ENCODE measurements at places on chromosomes 2 and 18. TPM values are rescaled to one million over a fixed set of nuclear protein-coding genes. Genes with fewer than 3 reads are reported as not detected.

CD302 gene
- total RNA-seq: 2.0 TPM

PKDCC gene
- total RNA-seq: not detected

TRIM43 gene
- not detected for total RNA-seq

MTX2 gene
- total RNA-seq: 3.8 TPM

GRCh38 chr18:59311631-59312030, 6.8 kb downstream of the CPLX4 start:
- no peak for DNase-seq

DNA sequence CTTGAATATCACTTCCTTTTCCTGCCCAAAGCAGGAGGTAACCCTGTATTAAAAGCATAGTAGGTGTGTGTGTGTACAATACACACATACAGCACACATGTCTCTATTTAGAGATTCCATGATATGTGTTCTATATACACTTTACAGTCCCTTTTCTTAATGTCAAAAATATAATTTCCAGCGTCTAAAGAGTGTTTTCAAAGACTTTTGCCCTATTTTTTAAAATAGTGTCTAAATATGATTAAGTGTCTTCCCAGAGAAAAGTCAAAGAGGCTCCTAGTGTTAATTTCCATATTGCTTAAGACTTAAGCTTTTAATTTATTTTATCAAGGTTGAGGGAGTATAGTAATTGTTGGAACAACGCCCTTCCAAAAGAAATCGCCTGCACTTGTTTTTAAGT, 420.3 kb upstream of the POU3F3 start:
- no peak for DNase-seq

- no peak for DNase-seq
Measured at GRCh38 chr18:35110059-35110458, 68.8 kb downstream of the MAPRE2 start.

- no peak for DNase-seq
Measured at GRCh38 chr2:170362313-170362870, 184.4 kb downstream of the MYO3B start.

GRCh38 chr18:47883771-47884413, 46.6 kb downstream of the SMAD2 start:
- no peak for DNase-seq

DNA sequence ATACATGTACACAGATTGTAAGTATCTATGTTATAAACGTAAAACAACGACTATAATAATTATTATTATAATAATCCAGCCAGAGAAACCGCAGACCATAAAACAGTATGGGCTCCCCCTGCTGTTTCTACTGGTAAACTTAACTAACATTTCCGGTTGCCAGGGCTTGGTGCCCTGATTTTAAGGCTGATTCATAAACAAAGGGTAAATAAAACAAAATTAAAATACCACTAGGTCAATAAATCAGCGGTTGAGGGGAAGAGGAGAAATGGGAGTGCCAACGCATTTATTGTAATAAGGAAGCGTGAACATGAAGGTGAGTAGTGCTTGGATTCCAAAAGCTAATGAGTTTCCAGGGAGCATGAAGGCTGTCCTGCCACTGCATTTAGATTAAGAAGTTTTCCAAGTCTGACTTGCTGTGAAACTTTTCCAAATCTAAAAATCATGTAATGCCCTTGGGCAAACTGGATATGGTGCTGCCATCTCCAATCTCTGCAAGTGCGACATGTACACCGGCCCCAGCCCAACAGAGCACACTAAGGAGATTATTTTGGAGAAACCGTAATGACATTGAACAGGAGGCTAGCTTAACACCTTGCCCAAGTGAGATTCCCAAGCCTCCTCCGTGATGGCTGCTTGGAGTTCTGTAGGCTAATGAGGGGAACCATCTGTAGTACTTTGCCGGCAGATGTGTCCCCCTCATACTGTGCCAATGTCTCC, 50.7 kb upstream of the HNRNPA3 start:
- peak; percentile 65 for DNase-seq

- peak; percentile 66 for DNase-seq
Measured at GRCh38 chr18:79393635-79394533, 1.8 kb upstream of the NFATC1 start.

GRCh38 chr2:32436150-32436549, 79.3 kb downstream of the BIRC6 start:
- DNase-seq: no peak

- DNase-seq: no peak
Measured at GRCh38 chr2:195001924-195002323, 655.1 kb upstream of the SLC39A10 start.

GRCh38 chr2:227939271-227940027, 68.0 kb downstream of the DAW1 start:
- no peak for DNase-seq

DNA sequence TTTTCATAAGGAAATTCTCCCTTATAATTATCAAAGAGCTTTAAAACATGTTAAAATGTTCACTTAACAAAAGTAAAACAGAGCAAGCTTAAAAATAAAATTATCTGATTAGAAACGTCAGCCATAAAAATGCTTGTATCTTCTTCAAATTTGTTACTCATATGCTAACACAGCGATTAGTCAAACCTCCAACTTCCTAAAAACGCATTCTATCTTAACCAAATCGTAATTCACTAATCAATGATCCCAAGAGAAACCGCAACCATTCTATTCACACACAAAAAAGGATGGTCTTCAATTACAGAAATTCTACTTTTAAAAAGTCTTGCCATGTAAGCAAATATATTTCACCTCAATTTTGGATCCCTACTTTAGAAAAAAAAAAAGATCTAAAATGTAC, 1.9 kb downstream of the STK17B start:
- no peak for DNase-seq

DNA sequence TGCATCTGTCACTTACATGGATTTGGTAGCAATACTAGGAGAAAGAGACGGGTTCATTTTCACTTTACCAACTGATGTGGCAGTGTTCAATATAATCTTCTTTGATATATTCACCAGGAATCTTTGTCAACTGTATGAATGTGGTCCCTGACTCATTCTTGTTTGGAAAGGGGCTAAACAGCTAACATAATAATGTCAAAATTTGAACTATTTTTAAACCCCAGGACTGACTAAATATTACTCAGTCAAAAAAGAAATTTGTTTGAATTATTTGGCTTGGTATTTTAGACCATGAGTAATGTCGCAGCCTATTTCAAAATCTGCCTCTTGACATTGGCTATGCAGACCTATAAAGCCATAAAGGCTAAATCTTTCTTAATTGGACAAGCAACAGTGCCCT, 413.7 kb upstream of the RGPD4 start:
- no peak for DNase-seq

GRCh38 chr2:159828738-159829137, 30.7 kb upstream of the CD302 start:
- no peak for DNase-seq

DNA sequence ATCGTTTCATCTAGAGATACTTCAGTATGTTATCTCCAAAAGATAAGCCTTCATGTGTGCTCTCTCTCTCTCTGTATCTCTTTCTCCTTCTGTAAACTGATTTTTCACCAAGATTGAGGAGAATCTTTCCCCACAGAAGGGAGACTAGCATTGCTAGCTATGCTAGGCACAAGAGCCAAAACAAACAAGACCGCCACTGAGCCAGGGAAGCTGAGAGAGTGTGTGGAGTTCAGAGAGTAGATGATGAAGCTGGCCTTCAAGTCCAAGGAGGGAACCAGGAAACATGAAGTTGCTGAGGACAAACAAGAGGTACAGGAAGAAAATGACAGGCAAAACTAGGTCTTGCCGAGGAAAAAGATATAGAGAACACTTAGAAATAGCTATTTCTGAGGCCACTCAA, 23.4 kb downstream of the DAPL1 start:
- DNase-seq: no peak
